ENCODE measurements at places on chromosomes 1 and 21.

DNA sequence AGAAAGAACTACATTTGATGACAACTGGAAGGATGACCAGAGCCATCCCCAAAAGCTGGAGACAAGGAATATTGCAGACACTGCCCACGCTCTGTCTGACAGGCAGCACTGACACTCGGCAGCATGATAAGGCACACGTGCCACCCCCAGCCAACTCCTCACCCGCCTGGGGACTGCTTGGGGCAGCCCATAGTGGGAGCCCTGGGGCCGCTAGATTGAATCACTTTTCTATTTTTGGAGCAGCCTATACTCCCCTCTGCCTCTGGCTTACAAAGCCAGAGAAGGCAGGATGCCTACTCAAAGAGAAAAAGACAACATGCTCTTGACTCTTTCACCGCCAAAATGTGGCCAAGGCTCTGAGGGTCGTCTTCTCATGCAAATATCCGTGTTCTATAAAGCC lies 1.3 kb downstream of the SMG5 start:
- DNase-seq, result peak; percentile 12

DNA sequence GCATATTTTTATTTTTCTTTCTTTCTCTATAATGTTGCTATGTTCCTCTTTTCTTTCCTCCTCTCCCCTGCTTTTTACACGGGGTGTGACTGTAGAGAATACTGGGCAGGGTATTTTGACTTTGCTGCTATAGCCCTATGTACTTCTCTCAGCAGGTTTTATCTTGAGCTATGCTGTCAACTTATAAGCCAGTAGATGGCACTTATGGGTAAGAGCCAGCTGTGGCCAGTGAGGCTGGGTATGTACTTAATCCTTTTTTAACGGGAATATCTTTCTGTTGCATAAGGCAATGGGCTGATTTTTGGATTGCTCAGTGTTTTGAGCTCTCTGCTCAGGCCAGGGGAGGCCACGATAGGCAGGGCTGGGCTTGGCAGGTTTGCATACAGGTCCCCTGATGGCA lies 99.0 kb downstream of the KCNK2 start:
- no peak for DNase-seq

GRCh38 chr1:34268311-34268954 lies 91.7 kb downstream of the C1orf94 start:
- DNase-seq, result peak; percentile 2

DNA sequence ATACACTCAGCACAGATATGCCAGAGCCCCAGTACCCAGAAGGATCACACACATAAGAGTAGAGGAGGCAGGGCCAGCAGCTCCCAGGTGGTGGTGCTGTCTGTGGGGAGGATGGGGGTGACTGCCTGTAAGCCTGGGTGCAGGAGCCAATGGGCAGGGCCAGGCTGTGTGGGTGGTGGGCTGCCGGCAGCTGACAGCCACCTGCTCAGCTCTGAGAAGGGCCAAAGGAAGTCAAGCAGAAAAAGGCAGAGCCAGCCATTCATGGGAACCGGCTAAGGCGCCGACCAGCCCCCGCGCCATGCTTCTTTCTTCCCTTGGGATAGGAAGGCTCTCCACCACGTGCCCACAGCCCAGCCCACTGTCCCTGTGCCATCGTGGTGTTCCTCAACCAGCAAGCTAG lies 14.1 kb downstream of the PIK3C2B start:
- no peak for DNase-seq

DNA sequence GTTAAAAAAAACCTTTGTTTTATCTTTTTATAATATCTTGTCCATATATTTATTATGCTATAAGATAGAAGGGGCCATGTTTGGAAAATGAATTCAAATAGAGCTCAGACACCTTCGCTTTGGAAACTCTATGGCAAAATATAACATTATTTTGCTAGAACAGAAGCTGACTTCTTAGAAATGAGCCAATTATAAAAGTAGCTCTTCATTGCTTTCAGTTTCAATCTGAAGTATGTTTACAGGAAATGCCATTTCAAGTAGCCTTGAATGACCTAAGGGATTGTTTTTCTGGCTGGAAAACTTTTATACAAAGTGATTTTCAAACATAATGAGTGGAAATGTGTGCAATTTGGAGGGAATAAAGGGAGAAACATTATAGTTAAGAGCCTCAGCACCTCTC lies 37.8 kb upstream of the GBP5 start:
- no peak for DNase-seq

DNA sequence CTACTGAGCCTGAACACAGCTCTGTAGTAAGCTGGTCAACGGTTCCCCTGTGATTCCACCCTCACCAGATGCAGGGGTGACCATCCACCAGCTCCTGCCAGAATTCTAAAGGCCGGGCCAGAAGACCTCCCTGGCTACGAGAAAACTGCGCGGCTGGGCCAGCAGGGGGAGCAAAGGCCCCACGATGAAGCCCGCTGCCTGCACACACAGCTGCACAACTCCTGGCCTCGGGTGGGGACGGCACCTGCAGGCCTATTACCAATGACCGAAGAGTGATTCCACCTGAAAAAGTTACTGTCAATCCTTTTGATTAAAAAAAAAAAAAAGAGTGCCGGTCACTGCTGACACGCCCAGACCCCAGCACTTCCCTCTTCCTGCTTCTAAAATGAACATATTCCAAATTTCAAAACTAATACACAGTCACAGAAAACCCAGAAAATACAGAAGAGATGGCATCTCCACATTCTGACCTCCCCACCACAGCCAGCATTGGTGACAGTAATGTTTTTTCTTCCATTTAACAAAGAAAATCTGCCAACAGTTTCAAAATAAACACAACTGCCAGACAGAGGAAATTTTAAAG lies 49.8 kb upstream of the RIPK4 start:
- DNase-seq, result no peak

DNA sequence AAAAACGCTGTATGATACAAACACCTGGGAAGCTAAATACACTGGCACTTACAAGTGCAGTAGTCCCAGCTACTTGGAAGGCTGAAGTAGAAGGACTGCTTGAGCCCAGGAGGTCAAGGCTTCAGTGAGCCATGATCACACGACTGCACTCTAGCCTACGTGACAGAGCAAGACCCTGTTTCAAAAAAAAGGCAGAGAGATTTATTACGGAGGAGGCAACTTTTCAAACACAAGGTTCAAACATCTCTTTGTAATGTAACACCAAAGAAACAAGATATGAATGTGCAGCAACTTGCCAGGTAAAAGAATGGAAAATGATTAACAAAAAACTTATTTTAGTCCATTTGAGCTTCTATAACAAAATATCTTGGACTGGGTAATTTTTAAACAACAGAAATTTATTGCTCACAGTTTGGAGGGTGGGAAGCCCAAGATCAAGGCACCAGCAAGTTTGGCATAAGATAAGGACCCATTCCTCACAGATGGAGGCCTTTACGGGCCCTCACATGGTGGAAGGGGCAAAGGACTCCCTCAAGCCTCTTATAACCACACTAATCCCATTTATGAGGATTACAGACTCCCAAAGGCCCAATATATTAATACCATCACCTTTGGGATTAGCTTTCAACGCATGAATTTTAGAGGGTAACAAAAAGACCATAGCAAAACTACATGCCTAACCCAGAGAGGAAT lies 73.3 kb downstream of the EVI5 start:
- no peak for DNase-seq

DNA sequence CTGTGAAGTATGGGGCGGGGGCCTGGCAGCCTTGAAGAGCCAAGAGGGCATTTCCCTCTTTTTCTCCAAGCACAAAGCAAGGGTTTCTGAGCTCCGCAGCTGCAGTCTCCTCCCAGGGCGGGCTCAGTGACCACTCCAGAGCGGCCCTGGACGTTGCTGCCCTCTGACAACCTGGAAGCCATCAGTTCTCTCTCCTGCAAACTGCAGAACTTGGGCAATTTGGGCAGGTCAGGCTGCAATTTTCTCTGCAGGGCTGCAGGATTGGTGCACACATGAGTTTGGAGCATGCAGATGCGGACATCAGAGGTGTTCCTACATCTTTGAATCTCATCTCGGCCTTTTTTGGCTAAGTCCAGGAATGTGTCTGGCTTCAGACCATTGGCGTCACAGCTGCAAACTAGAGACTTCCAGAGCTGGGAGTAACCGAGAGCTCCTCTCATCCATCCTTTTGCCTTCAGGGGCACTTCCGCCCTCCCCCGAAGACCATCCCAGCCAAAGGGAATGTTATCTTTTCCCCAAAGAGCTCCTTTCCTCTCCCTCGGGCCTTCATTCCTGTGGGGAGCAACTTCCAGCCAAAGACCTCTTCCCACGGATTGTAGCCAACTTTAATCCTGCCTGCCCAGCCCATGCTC lies 139.6 kb upstream of the WNT4 start:
- no peak for DNase-seq

DNA sequence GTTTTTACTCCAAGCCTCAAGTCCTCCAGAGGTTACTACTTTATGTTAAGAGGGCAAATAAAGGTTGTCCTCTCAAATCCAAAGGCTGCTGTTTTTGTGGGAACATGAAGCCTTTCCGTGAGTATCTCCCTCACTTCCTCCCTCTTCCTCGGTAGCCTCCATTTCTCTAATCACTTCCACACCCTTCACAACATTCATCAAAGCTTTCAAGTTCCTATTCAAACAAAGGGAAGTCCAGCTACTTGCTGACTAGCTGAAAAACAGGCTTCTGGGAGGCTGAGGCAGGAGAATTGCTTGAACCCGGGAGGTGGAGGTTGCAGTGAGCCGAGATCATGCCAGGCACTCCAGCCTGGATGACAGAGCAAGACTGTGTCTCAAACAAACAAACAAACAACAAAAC lies 6.6 kb upstream of the CD48 start:
- no peak for DNase-seq

DNA sequence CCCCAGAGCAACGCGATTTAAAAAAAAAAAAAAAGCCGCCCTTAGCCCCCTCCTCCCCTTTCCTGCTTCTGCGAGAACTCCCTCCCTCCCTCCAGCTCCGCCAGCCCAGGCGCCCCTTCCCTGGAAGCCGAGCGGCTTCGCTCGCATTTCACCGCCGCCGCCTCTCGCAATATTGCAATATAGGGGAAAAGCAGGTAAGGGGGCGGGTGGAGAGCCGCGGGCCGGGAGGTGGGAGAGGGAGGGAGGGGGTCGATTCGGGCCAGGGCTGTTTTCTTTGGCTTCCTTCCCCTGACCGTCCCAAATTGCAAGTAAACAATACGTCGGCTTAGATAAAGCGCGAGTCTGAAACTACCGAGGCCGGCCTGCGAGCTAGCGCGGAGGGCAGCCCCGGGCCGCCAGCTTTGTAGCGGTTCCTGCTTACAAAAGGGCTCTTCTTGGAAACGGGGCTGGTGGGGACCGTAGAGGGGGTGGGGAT lies 408 bp downstream of the LMO4 start:
- no peak for DNase-seq

DNA sequence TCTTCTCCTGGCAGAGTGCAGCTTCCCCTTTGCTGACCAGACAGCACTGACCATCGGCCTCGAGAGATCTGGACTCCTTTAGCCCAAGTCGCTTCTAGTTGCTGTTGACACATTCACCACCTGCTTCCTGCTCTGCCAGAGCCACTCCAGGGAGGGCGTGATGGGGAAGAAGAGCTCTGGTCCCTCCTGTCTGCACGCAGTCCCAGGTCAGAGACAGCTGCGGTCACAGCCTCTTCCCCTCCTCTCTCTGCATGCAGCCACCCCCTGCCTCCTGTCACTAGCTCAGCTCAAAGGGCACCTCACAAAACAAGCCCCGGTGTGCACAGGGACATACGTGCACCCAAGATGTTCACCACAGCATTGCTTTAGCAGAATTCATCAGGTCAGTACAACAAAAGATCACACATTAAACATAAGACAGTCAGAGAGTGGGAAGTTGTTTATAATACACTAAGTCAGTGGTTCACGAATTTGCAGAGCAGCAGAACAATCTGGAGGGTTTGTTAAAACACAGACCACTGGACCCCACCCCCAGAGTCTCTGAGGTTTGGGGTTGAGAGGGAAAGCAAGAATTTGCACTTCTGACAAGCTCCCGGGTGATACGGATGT lies 132.9 kb downstream of the SYF2 start:
- no peak for DNase-seq

GRCh38 chr1:163820766-163821165 lies 499.0 kb downstream of the NUF2 start:
- DNase-seq, result peak; percentile 19

DNA sequence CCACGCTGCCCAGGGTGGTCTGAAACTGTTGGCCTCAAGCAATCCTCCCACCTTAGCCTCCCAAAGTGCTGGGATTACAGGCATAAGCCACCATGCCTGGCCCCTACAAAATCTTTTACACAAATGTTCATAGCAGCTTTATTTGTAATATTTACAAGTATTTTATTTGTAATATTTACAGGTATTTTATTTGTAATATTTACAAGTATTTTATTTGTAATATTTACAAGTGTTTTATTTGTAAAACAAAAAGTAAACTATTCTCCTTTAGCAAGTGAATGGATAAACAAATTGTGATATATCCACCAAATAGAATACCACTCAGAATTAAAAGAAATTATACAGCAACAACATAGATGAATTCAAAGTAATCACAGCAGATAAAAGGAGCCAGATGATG lies 11.4 kb upstream of the FNBP1L start:
- DNase-seq, result no peak

DNA sequence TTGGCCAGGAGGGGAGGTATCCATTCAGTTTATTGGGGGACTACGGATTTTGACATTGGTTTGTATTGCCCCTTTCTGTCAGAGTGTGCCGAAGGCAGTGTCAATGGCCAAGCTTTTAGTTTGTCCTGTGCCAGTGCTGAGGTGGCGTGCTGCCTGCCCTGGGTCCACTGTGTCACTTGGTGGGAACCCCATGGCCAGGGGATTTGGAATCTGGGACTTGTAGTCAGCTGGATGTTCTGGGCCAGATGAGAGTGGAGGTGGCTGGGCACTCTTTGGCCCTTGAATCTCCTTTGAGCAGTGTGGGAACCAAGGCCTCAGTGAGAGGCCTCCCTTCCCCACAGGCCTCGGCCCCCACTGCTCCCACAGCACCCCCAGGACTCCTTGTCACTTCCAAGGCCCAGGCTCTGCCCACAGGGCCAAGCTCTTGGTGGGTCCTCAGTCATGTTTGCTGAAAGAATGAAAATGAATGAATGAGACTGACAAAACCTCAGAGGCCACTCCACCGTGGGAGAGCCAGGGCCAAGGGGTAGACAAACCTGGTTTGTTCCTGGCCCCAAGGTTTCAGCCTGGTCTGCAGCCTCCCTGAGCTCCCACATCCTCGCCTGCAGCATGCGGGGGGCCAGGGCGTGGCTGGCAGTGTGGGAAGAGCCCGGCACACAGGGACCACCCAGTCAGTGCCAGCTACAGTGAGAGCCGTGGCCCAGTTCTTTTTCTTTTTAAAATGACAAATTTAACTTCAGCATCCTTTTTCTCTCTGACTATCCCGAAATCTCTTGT lies 412.2 kb downstream of the MATN1 start:
- DNase-seq, result no peak

DNA sequence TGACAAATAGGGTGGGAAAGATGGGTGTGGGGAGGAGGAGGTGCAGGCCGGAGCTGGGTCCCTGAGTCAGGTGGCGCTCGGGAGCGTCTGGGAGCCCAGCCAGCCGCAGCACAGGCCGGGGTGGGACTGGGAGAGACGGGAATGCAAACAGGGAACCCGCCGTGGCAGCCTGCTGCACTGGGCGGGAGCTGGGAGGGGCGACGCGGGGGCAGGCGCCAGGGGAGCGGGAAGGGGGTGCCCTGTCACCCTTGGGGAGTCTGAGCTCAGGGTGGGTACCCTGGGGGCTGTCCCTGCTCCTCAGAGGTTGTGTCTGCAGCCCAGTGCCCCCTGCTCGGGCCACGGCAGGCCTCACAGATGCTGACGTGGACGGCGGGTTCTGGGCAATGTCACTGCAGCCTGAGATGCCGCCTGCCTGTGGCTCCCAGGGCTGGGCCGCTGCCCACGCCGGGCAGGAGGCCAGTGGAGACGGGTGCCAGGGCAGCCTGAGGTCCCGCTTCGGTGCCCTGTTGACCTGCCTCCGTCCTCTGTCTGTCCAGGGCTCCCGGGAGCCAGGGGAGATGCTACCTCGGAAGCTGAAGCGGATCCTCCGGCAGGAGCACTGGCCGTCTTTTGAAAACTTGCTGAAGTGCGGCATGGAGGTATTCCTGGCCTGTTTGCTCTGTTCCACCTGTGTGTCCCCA lies 16.6 kb upstream of the LRRC3 start:
- no peak for DNase-seq

Measured in amniotic stem cell (primary cell).